Right ventricle myocardium inferior (tissue), 1 donor: ENCODE measurements at places on chromosomes 2 and 18. TPM values are rescaled to one million over a fixed set of nuclear protein-coding genes. Genes with fewer than 3 reads are reported as not detected.

Gene HRH4
- 0.19 TPM for total RNA-seq

Gene UGT1A8
- total RNA-seq: not detected

Gene RNMT
- 22.2 TPM for total RNA-seq

Gene STK17B
- 7.4 TPM for total RNA-seq

Gene EPB41L3
- 10.5 TPM for total RNA-seq

Gene MROH2A
- total RNA-seq: not detected

Gene GCG
- not detected for total RNA-seq

Gene UGT1A9
- total RNA-seq: not detected

Gene SH3RF3
- 8.0 TPM for total RNA-seq

GRCh38 chr2:32838418-32838817 lies 108.3 kb upstream of the LTBP1 start:
- no peak for DNase-seq

GRCh38 chr2:71548646-71549425 lies 95.5 kb downstream of the DYSF start:
- DNase-seq: peak; percentile 76

- DNase-seq: no peak
Observed at GRCh38 chr18:40168026-40168425, 1787.0 kb upstream of the PIK3C3 start.

DNA sequence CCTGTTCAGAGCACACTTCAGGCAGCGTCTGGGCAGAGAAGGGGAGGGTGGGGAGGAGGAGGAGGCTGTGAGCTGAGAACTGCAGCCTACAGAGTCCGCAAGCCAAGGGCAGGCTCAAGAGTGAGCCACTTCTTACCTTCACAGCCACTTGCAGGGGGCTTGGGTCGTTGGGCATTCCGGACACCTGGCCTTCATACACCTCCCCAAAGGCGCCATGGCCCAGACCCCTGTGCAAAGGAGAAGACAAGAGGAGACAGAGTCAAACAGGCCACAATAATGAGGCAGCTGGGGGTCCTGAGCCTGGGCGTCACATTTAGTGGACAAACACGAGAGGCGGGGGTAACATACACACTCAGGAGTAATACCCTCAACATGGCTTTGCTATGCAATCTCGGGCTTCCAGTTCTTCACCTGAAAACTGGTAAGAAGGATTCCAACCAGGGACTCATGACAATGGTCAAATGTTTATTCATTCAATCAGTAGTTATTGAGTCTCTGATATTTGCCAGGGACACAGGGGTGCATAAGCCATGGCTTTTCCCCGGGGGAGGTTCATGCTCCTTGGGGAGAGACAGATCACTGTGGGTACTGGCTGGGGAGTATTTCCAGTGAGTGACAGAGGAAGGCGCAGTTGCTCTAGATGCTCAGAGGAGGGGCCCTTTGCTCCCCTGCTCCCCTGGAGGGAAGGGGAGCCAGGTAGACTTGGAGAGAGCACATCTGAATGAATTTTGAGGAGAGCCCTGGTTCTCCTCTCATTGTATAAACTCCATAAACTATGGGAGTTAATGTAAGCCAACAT lies 107.4 kb downstream of the CLIP4 start:
- DNase-seq: no peak

- DNase-seq: no peak
Observed at GRCh38 chr2:136019825-136020224, 34.4 kb upstream of the DARS1 start.

GRCh38 chr2:217430916-217431576 lies 571.2 kb upstream of the TNP1 start:
- DNase-seq: no peak

DNA sequence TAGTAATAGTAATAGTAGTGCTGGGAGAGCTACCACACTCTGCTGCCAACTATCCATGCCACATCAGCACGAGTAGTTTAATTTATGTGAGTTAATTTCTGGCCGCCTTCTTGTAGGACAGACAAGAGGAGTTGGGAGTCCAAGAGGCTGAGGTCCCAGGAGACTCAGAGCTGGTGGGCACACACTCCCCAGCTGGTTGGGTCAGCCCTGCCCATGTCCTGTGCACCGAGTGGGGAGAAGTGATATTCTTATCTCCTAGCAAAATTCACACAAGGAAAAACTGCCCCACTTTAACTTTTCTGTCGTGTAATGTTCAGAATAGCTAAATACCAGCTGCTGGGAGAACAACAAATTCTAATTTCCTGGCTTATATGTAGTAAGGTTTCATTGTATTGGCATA lies 15.2 kb upstream of the MAP4K4 start:
- no peak for DNase-seq

DNA sequence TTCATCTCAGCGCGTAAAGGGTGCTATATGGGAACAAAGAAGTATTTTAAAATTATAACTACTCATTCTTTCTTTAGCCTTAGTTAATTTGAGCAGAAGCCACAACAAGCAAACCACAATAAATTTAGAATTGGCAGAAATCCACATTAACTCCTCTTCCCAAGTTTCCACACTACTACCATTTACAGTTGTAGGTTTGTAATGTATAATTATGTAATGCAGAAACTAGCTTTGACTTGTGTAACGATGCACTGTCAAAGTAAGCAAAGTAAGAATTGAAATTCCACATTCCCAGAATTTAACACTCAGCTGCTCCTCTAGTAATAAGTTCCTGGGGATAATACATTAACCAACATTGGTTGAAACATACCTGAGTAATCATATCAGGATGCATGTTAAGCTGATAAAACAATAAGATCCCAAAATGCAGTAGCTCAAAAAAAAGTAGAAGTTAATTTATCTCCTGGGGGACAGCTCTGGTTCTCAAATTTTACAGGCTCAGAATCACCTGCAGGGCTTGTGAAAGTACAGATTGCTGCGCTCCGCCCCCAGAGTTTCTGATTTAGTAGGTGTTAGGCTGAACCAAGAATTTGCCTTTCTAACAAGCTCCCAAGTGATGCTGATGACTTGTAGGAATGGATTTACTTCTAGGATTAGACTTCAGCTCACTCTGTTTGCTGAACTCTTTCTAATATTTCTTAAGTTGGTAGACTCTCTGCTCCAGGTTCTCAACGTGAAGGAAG lies 9.9 kb downstream of the GRP start:
- no peak for DNase-seq

GRCh38 chr2:69734035-69734611 lies 7.8 kb upstream of the ANXA4 start:
- DNase-seq: no peak

DNA sequence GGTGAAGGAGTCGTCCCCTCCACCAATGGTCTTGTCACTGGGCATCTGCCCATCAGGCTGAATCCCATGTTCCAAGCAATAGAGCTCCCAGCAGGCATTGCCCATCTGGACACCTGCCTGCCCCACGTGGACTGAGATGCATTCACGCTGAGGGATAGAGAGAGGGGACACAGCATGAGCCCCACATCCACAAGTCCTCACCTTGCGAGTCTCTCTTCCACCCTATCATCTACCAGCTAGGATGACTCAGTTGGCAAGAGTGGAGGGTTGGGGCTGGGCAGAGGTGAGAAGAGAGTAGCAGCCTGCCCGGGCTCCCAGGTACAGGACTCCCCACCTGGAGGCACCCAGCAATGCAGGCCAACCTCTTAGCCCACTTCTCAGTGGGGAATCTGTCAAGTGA lies 959 bp upstream of the TUBA4B start:
- DNase-seq: no peak

DNA sequence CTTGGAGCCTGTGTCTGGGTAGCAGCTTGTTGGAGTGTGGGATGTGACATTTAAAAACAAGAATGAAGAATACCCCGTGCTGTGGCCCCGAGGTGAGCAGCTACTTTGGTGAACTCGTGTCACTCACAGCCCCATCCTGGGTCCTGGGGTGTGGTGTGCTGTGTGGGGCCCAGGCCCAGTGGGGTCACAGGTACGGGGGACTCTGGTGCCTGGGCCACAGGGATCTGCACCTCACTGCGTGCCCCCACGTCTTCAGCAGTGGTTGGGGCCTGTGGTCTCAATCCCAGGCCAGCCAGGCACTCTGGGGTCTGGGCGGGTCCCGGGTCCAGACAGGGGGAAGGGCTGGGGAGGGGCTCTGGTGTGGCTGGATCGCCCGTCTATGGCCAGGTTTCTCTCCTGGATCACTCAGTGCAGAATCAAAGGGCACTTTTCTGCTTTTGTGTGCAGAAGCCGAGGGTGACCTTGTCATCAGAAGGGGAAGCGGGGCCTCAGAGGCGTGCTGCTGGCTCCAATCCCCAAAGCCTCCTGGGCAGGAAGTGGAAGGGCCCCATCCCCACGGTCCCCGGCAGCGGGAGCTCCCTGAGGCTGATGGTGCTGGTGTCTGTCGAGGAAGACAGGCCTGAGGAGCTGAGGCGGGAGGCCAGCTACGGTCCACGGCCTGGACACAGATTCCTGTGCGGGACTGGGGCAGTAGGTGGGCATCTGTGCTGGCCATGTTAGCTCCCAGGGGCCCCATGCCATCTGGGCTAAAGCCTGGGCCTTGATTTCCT lies 1.4 kb downstream of the GPR35 start:
- peak; percentile 72 for DNase-seq

DNA sequence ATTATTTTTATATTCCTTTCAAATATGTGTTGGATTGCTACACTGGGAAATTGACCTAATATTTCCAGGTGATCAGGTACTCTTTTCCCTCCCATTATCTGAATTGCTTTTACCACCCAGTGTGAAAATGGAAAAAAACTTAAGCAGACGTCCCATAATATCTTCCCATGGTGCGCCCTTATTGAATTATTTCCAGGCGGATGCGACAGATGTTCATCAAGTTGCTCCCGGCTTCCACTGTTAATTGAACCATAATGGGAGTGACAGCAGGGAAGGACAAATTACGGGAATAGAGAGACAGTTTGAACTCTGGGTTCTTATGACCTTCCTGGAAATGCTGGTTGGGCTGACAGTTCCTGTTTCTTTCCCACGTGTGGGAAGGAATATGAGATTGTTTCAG lies 93.3 kb downstream of the THSD7B start:
- no peak for DNase-seq

DNA sequence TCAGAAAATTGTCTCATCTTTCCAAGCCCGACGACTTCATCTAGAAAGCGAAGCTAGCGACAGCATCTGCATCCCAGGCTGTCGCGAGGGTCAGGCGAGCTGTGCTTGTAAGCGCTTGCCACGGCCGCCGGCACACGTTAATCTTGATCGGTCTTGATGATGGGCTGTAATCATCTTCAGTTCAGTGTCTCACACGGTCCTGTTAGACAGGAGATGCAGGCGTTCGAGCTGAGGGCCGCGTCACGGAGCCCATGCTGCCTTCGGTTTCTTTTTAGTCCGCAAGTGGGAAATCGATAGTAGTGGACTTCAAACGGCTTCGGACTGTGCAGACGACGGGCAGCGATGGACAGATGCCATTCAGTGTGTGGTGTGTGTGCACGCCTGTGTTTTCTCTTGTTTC lies 43.6 kb downstream of the ADI1 start:
- peak; percentile 44 for DNase-seq

DNA sequence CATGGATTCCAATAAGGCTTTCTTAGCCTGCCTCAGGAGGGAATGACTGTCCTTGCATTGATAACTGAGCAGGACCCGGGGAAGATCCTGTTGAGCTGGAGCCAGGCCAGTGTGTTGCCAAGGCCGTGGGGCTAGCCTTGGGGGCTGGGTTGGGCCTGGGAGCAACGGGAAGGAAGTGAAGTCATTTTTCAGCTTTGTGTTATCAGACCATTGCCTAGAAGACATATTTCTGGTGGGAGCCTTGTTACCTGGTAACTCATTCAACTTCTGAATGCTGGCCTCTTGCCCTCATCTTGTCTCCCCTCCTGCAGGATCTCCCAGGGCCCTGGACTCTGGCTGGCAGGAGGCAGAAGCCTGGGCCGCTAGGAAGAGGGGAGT lies 92.7 kb upstream of the MGAT5 start:
- no peak for DNase-seq

DNA sequence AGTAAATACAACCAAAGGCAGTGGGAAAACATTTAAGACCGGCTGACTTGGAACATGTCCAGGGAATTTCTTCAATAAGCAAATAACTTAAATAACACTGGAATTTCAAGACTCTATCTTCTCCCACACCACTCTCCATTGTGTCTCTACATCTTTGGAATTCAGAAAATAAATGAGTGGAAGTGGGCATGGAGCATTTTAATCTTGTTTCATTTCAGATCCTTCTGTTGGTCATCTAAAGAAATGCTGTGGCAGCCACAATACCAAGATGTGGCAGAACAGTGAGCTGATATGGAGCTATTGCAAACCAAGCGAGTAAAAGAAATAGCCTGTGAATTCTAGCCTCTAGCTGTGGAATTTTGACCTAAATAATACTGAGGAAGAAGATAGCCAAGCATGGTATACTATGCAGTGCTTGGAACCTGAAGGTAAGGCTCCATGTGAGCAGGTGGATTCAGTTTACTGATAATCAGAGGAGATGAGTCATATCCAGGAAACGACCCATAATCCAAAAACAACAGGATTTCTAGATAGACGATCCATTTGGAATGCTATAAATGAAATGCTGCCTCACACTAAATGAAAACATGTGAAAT lies 157.1 kb upstream of the SCN7A start:
- DNase-seq: no peak

DNA sequence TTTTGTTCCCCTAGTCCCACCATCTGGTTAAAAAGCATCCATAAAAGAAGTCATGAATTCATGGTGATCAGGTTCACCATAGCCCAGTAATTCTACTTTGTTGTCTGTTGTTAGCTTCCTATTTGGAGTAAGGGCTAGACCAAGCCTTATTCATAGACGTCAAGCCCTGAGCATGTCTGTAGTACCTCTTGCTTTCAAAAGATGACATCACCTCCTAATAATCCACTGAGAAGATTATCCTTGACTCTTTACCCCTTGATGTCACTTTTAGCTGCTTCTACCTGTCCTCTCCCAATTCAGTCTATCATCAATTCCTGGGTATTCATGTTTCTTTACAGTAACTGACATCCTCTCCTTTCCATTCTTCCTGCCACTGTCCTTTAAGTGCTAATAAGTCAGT lies 90.1 kb downstream of the EML6 start:
- DNase-seq: no peak

GRCh38 chr2:17620841-17621240 lies 80.3 kb downstream of the VSNL1 start:
- no peak for DNase-seq

GRCh38 chr2:11683476-11683875 lies 13.5 kb upstream of the NTSR2 start:
- no peak for DNase-seq

DNA sequence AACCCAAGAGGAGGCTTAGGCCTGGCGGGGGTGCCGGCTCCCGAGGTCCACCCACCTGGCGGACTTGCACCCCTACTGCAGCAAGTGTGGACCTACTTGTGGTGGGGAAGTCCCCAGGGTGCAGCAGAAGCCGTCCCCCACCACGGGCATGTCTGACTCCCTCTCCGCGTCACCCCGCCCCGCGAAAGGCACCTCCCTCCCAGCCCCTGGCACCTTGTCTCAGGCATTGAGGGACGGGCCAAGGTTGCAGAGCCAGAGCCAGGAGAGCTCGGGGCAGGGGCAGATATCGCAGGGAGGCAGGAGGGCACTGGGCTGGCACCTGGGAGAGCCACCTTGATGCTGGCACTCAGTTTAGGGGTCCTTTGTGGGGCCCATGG lies 19.0 kb downstream of the CROCC2 start:
- peak; percentile 21 for DNase-seq

DNA sequence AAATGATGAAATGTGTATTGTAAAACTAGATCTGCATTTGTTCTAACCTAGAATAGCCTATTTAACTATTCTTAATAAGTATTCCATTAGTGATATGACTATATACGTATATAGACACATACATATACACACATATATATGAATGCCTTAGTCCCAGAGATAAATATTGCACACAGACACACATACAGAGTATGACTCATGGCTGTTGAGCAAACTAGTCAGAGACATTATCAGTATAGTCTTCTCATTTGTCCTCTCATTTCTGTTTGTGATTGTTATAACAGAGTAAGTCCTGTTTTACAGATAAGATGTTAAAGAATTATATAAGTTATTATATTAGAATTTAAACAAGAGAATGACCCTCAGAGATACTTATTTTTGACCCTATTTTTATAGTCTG lies 202.5 kb downstream of the CCDC102B start:
- DNase-seq: no peak
